Stimulated activated CD4-positive, alpha-beta T cell treated with anti-CD3 and anti-CD28 coated beads, Interleukin-1b, Interleukin-23, amount 100 ng/mL, for 4 hours (primary cell): ENCODE measurements at places on chromosomes 1 and 21.

GRCh38 chr1:164177118-164177517, 381.9 kb upstream of the PBX1 start:
- no peak for DNase-seq

DNA sequence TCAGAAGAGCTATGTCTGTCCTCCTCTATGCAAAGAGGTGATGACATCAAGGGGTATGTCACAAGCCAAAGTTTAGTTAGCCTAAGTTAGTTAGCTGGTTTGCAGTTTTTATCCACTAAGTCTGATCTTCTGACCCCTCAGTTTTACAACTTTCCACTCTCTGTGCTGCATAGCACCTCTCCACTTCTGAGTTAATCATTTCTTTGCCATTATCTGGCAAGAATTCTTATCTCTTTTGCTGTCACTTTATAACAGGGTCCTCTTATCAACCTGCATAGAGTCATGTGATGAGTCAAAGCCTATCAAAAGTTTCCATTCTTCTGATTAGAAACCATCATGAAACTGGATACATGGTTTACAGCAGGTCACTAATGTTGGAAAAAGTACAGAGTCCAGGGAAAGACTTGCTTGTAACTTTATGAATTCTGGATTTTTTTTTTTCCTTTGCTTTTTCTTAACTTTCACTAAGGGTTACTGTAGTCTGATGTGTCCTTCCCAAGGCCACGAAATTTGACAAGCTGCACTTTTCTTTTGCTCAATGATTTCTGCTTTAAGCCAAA, at the start of gene NR5A2:
TSS of gene NR5A2 (plus strand) at position 447 of the 560 bp plus-strand sequence. CDS start 138 bp downstream, outside the sequence.
- DNase-seq, result no peak

DNA sequence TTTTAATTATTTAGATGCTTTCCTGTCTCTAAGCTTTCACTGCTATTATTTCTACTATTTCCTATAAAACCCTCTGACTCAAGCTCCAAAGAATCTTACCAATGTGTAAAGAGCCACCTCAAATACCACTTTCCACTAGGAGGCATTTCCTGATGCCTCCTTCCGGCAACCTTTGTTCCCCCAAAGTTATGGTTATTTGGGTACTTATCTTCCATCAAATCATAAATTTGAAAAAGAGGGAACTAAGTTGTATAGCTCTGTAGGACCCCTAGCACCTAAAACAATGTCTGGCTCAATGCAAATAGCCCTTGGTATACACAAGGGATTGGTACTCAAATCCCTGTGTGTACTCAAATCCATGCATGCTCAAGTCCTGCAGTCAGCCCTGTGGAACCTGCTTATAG, 79.6 kb downstream of the NME7 start:
- no peak for DNase-seq

- no peak for DNase-seq
Measured at GRCh38 chr1:171716616-171717015, 25.2 kb downstream of the VAMP4 start.

DNA sequence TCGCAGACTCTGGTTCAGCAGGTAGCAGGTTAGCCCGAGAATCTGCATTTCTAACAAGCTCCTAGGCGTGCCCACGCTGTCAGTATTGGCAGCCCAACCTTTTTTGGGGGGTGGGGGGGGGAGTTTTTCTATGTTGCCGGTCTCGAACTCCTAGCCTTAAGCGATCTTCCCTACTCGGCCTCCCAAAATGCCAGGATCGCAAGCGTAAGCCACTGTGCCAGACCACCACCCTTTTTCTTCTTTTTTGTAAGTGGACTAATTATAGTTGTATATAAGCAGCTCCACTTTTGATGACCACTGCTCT, 480 bp upstream of the MIS18A start:
- DNase-seq, result no peak

DNA sequence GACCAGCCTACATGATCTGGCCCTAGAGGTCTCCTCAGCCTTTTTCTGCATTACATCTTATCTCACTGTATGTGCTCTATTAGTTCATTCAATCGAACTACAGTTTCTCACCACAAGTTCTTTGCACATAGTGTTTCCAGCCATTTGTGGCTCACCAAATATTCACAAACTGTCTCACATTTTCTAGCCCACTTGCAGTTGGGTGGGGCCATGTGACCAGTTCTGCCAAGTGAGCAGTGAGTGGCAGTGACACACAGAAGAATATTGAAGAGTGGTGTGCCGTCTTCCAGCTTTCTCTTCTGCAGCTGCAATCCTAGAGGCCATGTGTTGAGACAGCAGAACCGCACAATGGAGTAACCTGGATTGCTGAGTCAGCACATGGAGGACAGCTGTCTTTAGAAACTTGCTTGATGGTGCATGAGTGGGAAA, 103.2 kb upstream of the ZNF644 start:
- no peak for DNase-seq
